ENCODE measurements at places on chromosomes 4 and X. TPM values are rescaled to one million over a fixed set of nuclear protein-coding genes. Genes with fewer than 3 reads are reported as not detected.

The FAM184B gene
- under 0.01 TPM for total RNA-seq

The SPATA4 gene
- total RNA-seq = 0.66 TPM

The HPRT1 gene
- total RNA-seq = 23.0 TPM

The IL13RA1 gene
- 67.4 TPM for total RNA-seq

The JADE3 gene
- total RNA-seq = 4.1 TPM

The TBX22 gene
- not detected for total RNA-seq

The PHKA2 gene
- 8.3 TPM for total RNA-seq

The ASB11 gene
- total RNA-seq = not detected

The CT83 gene
- total RNA-seq = not detected

The GNRHR gene
- not detected for total RNA-seq

The F9 gene
- total RNA-seq = not detected

The GLRB gene
- total RNA-seq = 25.9 TPM

The TRPC5OS gene
- not detected for total RNA-seq

The CD40LG gene
- total RNA-seq = not detected

The GPRASP2 gene
- 24.6 TPM for total RNA-seq

The CXorf49 gene
- total RNA-seq = not detected

The FANCB gene
- 6.4 TPM for total RNA-seq

The SLC6A14 gene
- not detected for total RNA-seq

The LNX1 gene
- total RNA-seq = 0.51 TPM

The KLHL4 gene
- total RNA-seq = 3.5 TPM

The TRO gene
- total RNA-seq = 13.0 TPM

The NUDT10 gene
- 1.8 TPM for total RNA-seq

The CFAP99 gene
- not detected for total RNA-seq

The PPEF2 gene
- total RNA-seq = not detected

The LRIT3 gene
- total RNA-seq = under 0.01 TPM

The FGF13 gene
- total RNA-seq = 4.6 TPM

The ASB9 gene
- total RNA-seq = not detected

The BEX3 gene
- 416 TPM for total RNA-seq

The PRKG2 gene
- 17.5 TPM for total RNA-seq

The RASGEF1B gene
- 0.51 TPM for total RNA-seq

The ELOVL6 gene
- total RNA-seq = 15.0 TPM

The FGFBP1 gene
- not detected for total RNA-seq

The CENPVL2 gene
- total RNA-seq = not detected
